ENCODE measurements at places on chromosomes 2 and 18.

DNA sequence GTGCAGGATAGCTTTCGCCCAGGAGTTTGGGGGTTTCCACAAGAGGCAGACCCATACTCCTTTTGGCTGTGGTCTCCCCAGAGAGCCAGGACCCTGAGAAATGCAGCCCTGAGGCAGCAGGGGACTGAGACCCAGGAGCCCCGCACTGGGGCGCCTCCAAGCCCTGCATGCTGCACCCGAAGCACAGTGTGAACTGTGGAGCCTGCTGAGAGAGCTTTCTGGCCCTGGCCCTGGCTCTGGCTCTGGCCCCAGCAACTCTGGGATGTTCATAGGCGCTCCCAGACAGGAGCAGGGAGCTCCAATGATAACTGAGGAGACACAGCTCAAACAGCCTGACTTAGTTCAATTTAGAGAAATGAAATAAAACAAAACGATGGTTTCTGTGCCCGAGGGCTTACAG lies 96.4 kb upstream of the TEX51 start:
- DNase-seq = no peak

GRCh38 chr18:11078491-11078890 lies 70.9 kb downstream of the PIEZO2 start:
- no peak for DNase-seq

DNA sequence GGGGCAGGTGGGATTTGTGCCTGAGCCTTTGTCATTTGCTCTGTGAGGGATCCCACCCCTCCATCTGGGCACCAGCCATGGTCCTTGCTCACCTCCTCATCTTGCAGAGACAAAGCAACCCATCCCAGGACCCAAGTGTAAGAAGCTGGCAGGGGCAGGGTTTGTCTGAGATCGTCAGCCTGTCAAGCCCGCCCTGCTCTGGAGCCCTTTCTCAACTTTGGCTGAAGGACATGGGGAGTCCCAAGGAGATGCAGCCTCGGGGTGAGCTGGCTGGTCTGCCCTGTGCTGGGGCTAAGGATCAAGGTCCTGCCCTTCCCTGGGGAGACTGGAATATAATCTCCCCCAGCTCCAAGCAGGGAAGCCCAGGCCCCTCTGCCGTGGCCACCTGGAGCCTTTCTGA lies 86.0 kb downstream of the CAPN13 start:
- DNase-seq = no peak

GRCh38 chr2:237892478-237892877 lies 33.1 kb downstream of the RAMP1 start:
- no peak for DNase-seq

DNA sequence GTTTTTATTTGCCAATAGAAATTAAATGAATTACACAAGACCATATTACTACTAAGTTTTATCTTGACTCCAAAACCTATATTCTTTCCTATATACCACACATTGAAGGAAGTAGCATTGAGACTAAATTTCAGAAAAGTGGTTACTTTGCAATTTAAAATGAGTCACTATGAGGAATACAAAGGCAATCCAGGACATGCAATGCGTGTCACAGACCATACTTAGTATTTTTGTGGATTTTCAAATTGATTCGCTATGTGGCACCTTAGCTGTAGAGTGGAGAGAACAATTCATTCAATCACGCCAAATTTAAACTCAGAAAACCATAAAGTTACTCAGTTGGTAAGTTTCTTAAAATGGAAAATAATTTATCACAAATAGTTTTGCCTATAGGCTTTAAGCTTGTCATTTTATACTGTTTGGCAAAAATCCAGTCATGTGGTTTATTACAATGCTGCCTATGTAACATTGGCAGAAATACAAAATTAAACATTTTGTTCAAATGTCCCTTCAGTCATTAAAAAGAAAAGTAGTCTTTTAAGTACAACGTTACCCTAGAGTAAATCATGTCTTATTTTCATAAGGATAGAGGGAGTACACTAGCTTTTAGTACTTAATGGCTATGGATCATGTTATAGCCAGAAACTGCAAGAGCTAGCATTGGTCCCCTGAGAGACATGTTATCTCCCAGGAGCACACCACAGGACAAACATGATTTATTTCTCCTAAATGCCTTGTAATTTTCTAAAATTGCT lies 222.8 kb upstream of the CDH7 start:
- DNase-seq = no peak

GRCh38 chr18:77167251-77167650 lies 34.7 kb upstream of the MBP start:
- no peak for DNase-seq

- DNase-seq = no peak
These were observed 214.6 kb upstream of the DTNA start for GRCh38 chr18:34495506-34495905.

DNA sequence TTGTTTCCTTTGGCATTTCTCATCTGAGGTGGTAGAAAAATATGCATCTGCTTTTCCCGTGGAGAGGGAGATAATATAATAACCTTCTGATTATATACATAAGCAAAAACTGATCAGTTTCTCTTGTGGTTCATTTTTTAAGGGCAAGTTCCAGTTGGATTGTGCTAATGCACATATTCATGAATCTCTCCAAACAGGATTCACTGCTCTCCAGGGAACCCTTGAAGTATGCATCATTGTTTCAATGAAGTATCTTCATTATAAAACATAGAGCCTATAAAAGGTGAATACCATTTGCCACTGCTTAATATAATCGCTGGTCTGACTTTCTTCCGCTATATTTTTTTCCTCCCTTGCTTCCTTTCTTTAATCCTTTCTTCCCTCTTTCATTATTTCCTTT lies 384.7 kb downstream of the FIGN start:
- DNase-seq = no peak

- no peak for DNase-seq
These were observed 108.1 kb downstream of the DYM start for GRCh38 chr18:49352321-49352720.

- DNase-seq = no peak
These were observed 47.0 kb downstream of the CHST9 start for GRCh38 chr18:27138079-27138478.

GRCh38 chr2:154960802-154961583 lies 262.5 kb downstream of the KCNJ3 start:
- no peak for DNase-seq

DNA sequence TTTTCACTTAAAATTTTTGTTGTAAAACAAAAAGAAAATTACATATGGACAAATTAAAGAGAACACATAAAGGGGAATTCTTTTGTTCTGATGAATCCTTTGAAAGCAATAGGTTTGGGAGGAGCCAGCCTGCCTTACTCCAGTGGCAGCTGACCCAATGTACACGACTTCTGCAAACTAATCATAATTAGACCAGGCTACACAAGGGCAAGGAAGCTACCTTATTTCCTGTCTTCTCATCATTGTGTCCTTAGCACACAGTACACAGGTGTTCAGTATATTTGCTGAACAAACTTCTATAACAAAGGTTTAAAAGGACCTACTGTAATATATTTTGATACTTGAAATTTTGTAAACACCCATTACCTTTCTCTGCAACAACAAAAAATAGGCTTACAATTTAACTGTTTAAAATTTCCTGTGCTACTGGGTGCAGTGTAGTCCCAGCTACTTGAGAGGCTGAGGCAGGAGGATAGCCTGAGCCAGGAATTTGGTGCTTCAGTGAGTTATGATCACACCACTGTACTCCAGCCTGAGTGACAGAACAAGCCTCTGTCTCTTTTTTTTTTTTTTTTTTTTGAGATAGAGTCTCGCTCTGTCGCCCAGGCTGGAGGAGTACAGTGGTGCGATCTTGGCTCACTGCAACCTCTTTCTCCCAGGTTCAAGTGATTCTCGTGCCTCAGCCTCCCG lies 18.9 kb downstream of the KCNG3 start:
- DNase-seq = no peak

- no peak for DNase-seq
These were observed 79.2 kb upstream of the COL5A2 start for GRCh38 chr2:189258616-189259365.

GRCh38 chr2:238027058-238027457 lies 33.7 kb upstream of the SCLY start:
- DNase-seq = no peak

DNA sequence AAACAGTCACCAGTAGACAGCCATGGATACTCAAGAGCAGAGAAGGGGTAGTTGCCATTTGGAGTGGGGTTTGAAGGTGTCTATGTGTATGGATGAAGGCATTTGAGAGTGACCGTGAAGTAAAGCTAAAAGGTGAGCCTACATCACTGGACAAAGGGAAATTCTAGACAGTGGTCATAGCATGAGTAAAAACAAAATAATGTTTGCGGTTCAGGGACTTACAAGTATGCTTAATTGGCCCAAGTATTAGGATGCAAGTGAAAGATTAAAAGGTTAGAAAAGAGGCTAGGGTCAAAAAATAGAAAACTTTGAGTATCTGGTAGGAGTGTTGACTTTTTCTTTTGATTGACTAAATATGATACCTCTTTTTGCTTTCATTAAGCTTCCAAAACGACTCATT lies 238.1 kb upstream of the SLC8A1 start:
- no peak for DNase-seq

DNA sequence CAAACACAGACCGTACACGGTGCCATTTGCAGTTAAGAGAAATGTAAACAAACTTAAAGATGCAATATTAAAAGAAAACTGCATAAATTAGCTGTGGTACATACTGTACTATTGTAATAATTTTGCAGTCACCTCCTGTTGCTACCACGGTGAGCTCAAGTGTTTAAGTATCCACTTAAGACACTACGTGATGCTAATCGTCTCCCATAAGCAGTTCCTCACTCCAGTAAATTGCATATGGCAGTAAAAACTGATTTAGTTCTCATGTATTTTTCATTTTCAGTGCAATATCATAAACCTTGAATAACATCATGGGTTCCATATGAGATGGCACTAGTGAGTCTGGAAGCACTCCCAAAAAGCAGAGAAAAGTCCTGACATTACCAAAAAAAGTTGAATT lies 14.4 kb downstream of the CLEC4F start:
- no peak for DNase-seq

DNA sequence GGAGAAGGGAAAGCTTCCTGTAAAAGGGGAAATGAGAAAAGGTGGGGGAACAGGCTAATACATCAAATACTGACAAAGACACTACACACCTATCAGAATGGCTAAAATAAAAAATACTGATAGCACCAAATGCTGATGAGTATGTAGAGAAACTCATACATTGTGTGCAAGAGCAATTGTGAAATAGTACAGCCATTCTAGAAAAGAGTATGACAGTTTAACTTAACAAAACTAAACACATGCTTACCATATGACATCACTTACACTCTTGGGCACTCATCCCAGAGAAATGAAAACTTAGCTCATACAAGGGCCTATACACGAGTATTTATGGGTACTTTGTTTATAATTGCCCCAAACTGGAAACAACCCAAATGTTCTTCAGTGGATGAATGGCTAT lies 53.4 kb downstream of the ZNF638 start:
- DNase-seq = no peak

- no peak for DNase-seq
These were observed 225.8 kb downstream of the PTGR3 start for GRCh38 chr18:74982946-74983635.

Measured in activated T-helper 9 cell treated with anti-CD3 and anti-CD28 coated beads, Interleukin-2, amount 50 U/mL, for 16 hours (primary cell).